ENCODE measurements at places on chromosomes 12 and 14.

GRCh38 chr14:79732911-79733655, 478.2 kb downstream of the DIO2 start:
- no peak for DNase-seq

DNA sequence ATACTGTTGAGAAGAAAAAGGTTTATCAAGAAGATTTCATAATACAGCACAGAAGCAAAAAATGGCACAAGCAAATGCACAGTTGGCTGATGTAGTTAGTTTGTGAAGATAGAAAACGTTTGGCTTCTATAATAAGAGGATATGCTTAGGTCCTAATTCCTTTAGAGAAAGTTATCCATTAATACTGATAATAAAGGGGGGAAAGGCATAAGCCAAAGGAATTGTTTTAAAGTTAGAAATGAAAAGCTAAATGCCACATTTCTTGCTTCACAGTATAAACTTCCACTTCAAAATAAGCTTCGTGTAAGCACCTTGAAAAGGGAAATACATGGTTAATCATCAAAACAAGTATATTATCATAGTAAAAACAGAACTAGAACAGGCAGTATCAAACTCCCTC, 12.4 kb downstream of the LMO3 start:
- no peak for DNase-seq

- no peak for DNase-seq
These were observed 134.4 kb downstream of the CFAP54 start for GRCh38 chr12:96623656-96624217.

- no peak for DNase-seq
These were observed 5.7 kb downstream of the KRT85 start for GRCh38 chr12:52361553-52361952.

- DNase-seq = no peak
These were observed 248.1 kb downstream of the DPY19L2 start for GRCh38 chr12:63420206-63420644.

DNA sequence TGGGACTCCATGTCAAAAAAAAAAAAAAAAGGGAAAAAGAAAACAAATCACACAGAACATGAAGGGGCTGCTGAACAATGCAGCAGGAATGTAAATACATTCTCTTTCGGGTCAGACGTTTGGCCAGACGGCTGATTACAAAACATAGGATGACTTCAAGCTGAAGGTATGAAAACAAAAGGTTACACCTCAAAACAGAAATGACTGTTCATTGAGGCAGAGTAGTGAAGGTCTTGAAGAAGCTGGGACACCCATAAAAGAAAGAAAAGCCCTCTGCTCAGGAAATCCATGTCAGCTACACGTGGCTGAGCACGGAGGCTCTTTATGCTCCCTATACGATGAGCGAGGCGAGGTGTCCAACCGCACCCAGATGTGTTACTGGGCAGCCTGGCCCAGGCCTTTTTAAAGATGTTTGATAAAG, 37.7 kb downstream of the FGD4 start:
- DNase-seq = no peak

DNA sequence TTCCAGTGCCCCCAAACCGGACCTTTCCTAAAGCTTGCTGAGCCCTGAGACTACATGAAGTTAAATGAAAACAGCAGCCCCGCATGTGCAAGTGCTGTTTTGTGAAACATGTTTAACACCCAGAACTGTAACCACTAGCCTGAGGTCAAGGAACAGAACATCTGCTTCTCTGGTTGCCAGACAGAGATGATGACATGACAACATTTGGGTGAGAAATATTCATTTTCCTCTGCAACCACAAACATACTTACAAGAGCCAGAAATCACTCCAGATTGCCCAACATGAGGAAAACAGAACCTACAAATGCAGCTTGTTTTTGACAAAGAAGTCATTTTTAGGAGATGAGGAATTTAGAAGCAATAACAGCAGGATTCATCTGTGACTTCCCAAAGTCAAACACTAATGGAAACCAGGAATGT, 110.4 kb downstream of the BCAT1 start:
- DNase-seq = no peak

DNA sequence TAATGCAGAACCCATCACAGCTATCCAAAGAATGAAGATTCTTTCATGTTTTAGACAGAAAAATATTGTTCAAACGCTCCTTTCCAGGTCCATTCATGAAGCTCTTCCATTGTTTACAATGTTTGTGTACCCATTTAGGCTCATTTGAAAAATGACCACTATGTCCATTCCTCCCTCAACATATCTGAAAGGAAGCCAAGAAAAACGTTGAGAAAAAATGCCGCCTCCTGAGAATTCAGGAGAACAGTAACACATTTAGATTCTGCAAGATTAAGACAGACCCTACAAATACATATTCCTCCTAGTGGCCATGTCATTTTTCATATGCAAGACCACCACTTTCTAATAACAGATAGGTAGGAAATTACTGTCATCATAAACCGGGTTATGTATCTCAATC, 124.4 kb downstream of the SLC25A21 start:
- no peak for DNase-seq

GRCh38 chr12:109737631-109738030, 24.0 kb downstream of the FAM222A start:
- no peak for DNase-seq

GRCh38 chr12:41739066-41739465, 405.6 kb downstream of the GXYLT1 start:
- no peak for DNase-seq

DNA sequence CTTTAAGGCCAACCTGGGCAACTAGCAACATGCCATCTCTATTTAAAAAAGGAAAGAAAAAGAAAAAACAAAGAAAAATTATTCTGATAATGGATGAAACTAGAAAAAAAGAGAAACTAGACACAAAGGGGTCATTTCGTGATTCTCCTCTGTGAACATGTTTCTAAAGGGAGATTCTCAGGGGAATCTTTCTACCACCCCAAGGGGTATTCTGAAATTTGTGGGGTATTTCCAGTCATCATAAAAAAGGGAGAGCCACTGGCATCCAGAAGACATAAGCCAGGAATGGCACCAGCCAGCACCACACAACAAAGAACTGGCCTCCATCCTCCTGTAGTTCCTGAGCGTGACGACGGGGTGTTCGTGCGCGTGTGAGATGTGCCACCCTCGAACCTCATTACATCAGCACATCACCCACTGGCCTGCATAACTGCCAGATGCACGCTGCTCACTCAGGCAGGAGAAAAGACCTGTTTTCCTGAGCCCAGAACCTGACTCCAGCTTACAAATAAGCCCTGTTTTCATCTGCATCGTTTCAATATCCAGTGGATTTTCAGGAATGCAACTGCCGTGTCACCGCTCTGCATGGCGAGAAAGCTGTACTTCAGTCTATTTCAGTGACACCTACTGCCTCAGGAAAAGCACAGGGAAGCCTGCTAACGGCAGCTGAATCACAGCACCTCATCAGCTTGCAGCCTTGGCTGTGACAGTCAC, 23.9 kb downstream of the STX2 start:
- no peak for DNase-seq

- DNase-seq = no peak
These were observed 74.8 kb downstream of the ARL6IP4 start for GRCh38 chr12:123055281-123055766.

GRCh38 chr14:90423166-90423565, 26.3 kb downstream of the CALM1 start:
- DNase-seq = no peak

DNA sequence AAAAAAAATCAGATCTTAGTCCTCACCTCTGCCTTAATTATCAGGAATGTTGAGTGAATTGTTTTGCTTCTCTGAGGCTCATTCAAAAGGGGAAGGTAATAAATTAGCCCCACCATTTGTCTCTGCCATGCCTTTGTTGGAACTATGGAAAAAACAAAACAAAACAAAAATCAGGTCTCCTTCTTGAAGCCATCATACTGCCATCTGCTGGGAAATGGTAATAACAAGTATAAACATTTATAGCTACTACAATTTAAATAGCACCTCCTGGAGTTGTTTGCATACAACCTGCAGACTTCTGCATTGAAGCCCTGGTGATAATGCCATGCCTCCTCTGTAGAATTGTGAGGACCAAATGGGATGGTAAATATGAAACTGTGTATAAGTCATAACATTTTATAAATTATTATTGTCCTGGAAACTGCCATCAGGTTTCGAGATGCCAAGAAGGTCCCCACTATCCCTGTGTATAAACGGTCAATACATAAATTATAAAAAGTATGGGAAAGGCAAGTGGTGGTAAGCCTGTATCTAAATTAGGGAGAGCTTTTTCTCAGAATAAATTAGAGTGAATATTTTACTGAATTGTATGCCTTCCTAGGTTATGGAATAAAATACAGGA, 87.2 kb upstream of the FGD4 start:
- no peak for DNase-seq

GRCh38 chr12:52740584-52740983, 36.6 kb downstream of the KRT76 start:
- no peak for DNase-seq

GRCh38 chr14:39040529-39040928, 62.5 kb downstream of the SEC23A start:
- no peak for DNase-seq

- no peak for DNase-seq
These were observed 10.6 kb downstream of the FICD start for GRCh38 chr12:108525681-108526080.

- no peak for DNase-seq
These were observed 81.2 kb downstream of the PCNX1 start for GRCh38 chr14:70988452-70988851.

GRCh38 chr12:114269153-114269552, 136.8 kb downstream of the TBX5 start:
- DNase-seq = no peak

GRCh38 chr14:68911594-68912227, 67.4 kb downstream of the ACTN1 start:
- no peak for DNase-seq

DNA sequence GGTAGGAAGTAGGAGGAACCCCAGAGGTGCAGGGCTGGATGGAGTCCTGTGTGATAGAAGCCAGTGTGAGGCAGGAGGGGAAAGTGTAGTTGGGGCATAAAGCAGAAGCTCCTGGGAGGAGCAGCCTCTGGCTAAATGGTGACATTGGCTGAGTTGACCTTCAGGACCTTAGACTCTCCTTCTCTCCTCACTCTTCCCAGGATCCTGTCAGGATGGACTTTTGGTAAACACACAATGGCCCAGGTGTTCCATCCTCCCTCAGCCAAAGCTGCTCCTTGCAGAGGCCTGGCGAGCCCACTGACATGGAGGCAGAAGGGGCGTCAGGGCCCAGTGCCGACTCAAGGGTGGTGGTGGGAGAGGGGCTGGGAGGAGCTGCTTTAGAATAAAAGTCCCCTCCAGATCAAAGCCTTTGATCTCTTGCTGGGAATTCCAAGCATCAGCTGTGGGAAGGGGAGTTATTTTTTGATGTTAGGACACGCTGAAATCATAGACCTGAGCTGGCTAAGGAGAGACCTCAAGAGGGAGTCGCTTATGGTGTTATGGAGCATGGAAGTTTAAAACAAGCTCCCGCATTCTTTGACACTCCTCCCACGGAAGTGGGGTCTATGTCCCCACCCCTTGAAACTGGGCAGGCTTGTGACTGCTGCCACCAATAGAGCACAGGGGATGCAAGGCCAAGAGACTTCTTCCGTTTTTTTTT, 44.1 kb downstream of the SMIM41 start:
- DNase-seq = no peak

- no peak for DNase-seq
These were observed 61.7 kb upstream of the ST8SIA1 start for GRCh38 chr12:22396253-22396652.

DNA sequence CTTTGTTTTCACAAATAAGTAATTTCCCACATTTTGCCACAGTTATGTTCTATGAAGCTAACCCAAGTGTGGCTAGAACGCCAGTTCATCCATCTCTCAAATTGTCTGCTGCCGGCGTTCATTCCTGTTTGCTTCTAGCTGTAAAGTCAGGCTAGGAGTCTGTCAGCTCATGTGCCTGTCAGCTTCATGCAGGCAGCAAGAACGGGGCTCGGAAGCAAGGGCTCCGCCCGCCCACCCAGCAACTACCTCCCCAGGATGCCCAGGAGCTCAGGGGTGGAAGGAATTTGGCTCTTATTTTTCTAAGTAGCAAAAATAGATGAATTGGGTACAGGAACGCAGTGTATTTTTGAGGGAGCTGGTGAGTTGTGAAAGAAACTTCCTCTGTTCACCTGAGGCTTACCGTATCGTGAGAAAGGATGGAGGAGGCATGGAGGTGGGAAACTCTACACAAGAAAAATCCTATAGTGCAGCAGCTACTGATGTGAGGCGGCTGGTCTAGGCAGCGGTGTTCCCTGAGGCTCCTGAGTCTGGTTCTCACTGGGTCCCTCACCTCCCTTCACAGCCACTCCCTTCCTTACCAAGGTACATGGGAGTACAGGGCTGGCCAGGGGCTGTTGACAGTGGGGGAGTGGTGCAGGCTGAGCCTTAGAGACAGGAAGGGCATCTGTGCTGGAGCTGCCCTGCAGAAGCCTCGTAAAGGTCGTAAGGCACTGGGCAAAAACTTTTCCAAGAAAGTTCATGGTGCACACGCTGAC, 54.5 kb upstream of the AMN start:
- DNase-seq = no peak

DNA sequence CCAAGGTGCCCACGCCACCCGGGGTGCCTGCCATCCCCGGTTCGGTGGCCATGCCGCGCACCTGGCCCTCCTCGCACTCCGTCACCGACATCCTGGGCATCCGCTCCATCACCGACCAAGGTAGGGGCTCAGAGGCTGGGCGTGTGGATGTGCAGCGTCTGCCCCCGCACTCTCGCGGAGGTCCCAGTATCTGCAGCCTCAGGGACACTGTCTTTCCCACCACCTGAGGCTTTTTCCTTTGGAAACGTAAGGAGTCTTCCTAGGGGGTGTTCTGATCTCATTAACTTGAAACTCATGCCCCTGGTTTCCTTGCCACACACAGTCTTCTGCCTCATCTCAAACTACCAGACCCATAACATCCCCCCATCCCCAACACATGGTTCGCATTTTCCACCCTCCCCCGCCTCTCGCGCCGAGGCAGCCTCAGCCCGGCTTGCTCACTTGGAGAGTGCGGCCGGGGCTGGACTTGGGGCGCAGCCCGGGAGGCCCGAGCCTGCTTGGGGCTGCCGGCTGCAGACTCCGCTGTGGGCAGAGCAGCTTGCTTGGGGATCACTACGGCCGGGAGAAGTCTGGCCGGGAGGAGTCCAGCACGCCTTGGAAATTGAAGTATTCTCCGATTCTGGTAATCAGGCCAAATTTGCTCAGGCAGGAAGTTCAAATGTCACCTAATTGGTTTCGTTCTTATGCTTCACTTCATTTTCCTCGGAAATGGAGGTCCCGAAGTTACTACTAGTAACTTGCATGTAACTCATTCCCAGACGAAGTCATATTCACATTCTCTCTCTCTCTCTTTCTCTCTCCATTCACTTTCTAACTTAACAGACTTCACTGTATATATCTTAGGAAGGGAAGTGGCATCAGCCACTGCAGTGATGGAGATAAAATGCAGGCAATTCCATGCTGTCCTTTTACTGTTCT, 2.0 kb downstream of the PAX9 start:
- DNase-seq = no peak

- no peak for DNase-seq
These were observed 61.7 kb downstream of the PPP1R12A start for GRCh38 chr12:79873201-79873600.

GRCh38 chr12:122021193-122021821, 377 bp upstream of the BCL7A start:
- no peak for DNase-seq
